Astrocyte of the spinal cord (primary cell): ENCODE measurements at places on chromosomes 13 and 19.

- no peak for DNase-seq
Measured at GRCh38 chr13:112760435-112760834, 70.6 kb downstream of the ATP11A start.

DNA sequence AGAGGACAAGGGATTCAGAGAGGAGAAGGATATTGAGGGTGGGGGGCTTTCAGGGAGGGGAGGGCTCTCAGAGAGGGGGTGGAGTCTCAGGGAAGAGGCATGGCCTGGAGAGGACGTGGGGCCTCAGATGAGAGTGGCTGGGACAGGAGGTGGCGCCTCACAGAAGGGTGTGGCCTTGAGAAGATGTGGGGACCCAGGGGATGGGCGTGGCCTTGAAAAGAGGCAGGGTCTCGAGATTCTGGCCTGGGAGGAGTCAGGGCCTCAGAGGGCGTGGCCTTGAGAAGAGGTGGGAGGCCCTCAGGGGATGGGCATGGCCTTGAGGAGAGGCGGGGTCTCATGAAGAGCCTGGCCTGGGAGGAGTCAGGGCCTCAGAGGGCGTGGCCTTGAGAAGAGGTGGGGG lies 23.7 kb upstream of the TNFSF14 start:
- DNase-seq, result no peak

GRCh38 chr19:2519482-2519881 lies 43.6 kb downstream of the GADD45B start:
- no peak for DNase-seq

- no peak for DNase-seq
Measured at GRCh38 chr19:52923778-52924593, 758 bp upstream of the ZNF888 start.

DNA sequence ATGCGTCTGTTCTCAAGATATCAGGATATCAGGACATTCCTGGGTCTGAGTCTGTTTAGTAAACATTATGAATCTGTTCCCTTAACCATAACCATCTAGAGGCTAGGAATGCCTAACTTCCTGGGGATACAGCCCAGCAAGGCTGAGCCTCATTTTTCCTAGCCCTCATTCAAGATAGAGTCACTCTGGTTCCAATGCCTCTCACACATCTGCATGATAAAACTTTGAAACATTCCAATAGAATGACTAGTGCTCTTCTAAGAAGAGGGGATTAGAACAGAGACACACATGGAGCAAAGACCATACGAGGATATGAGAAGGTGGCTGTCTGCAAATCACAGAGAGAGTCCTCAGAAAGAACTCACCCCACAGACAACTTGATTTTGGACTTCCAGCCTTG lies 20.6 kb upstream of the CABP5 start:
- no peak for DNase-seq

DNA sequence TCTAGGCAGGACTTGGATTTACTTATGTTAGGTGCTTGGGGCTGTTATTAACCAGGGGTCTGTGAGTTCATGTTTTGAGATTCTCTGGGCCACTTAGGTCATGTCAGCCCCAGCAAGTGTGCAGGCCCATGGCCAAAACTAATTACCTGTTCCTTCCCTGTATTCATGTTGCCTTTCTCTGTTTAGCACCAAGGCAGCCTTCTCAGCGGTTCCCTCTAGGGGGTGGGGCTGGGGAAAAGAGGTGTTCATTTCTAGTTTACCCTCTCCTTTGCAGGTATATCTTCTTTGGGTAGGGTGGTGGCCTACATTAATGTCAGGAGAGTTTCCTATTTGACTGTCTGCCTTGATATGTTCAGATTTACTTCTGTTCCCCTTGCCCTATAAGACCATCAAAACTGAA lies 61.7 kb downstream of the PDS5B start:
- DNase-seq, result no peak

DNA sequence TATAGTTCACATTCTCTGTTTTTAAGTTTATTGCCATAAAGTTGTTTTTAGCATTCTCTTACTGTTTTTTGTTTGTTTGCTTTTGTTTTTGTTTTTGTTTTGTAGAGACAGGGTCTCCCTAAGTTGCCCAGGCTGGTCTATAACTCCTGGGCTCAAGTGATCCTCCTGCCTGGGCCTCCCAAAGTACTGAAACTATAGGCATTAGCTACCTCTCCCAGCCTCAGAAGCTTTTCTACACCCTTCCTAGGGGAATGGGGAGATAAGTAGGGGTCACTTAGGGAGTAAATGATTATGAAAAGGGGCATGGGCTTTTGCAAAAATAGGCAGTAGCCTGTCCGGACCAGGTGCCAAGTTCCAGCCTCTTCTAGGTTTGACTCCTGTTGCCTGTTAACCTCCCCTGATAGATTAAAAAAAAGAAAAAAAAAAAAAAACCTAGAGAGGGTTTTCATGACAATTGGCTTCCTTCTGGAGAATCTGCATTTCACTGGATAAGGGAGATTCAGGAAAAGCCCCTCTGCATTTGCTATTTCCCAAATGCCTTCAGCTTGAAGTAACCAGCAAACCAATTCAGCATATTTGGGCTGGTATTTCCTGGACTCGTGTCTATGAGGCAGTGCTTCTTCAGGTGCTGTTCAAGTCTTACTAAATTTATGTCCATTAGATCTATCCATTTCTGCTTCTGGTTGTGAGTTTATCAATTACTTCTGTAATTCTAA lies 216.8 kb downstream of the TM9SF2 start:
- DNase-seq, result no peak

GRCh38 chr19:55014714-55015113 lies 23.4 kb downstream of the GP6 start:
- no peak for DNase-seq

GRCh38 chr13:106835477-106835876 lies 267.5 kb upstream of the ARGLU1 start:
- no peak for DNase-seq

DNA sequence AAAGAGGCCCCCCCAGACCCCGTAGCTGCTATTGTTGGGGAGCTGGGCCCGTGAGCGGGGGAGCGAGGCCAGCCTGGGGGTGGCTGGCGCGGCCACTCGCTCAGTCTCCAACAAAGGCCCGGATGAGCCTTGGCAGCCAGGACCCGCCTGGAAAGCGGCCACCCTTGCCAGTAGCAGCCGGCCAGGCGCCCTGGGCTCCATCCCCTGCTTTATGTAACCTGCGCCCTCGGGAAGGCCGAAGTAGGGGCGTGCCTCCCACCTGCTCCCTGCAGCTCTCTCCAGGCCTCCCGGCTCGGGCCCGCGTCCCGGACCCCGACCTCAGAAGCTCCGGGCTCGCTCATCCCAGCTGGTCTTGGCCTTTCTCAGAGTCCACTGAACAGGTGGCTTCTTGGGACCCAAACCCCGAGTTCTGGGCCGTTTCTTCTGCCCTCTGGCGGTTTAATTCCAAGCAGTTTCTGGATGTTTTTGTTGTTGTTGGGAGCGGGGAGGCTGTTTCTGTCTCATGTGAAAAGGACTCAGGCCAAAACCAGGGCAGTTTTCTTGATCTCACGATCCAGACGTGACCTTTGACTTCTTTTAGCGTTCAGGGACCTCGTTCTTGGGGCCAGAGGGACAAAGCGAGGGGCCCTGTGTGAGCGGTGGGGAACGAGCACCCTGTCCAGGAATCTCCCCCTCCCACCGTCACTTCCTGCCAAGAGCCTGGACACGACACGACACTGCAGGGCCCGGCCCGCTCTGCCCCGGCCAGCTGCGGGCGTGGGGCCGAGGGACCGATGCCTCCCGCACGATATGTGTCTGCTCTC lies 1.2 kb downstream of the CDC34 start:
- peak; percentile 59 for DNase-seq

GRCh38 chr13:31234729-31235128 lies 35.0 kb downstream of the B3GLCT start:
- DNase-seq, result no peak

- DNase-seq, result peak; percentile 7
Measured at GRCh38 chr13:84352946-84353345, 470.7 kb upstream of the SLITRK1 start.

DNA sequence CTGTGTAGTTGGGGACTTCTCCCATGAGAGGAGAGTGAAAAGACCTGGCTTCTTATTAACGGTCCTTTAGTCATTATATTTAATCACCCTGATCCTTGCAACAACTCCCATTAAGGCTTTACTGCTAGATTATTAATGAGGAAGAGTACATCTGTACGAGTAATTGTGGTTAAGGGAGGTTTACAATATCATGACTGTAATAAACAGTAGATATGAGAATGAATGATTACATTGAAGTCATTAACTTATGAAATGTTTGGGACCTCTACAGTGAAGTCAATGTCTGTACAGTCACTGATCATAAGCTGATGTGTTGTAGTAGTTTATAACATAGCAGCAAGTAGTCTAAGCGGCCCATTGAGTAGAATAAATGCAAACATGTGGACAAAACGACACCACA lies 24.7 kb downstream of the FGF9 start:
- DNase-seq, result no peak

DNA sequence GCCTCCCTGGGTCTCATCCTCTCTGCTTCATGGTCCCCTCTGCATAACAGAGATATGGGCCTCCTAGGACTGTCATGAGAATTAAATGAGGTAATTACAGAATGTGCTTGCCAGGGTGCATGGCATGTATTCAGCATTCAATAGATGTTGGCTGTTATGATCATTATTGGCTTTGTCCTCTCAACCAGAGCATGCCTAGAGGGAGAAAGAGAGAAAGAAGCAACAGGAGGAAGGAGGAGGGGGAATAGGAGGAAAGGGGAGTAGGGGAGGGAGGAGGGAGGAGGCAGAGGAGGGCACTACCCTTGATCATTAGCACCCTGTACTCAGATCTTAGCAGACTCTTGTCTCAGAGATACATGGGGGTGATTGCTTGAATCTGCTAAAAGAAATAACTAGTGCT lies 41.0 kb upstream of the SIAH3 start:
- no peak for DNase-seq

- DNase-seq, result no peak
Measured at GRCh38 chr13:74229242-74229641, 95.0 kb upstream of the KLF12 start.

DNA sequence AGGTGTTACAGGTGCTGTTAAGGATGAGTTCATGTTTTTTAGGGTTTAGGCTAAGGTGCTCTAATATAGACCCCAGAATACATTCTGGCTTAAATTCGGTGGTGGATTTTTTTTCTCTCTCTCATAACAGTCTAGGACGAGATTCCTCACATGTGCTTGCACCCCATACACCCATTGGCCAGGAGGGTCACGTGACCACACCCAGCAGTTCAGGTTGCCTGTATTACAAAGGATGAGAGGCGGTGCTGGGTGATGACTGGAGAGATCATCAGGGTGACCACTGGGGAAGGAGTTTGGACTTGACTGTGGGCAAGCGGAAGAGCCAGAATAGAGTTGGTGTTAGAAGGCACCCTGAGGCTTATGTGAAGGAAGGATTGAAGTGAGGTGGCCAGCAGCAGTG lies 27.7 kb downstream of the PPP2R1A start:
- DNase-seq, result no peak

- no peak for DNase-seq
Measured at GRCh38 chr13:99297331-99297730, 9.9 kb downstream of the GPR183 start.

- DNase-seq, result no peak
Measured at GRCh38 chr13:97935071-97935470, 18.4 kb upstream of the IPO5 start.

GRCh38 chr13:36329361-36329760 lies 16.8 kb downstream of the SPART start:
- DNase-seq, result no peak

- no peak for DNase-seq
Measured at GRCh38 chr19:38735257-38735686, 9.0 kb downstream of the CAPN12 start.

- DNase-seq, result no peak
Measured at GRCh38 chr13:70905035-70905434, 796.8 kb upstream of the KLHL1 start.

GRCh38 chr19:51246164-51246552 lies 4.7 kb upstream of the SIGLECL1 start:
- no peak for DNase-seq

DNA sequence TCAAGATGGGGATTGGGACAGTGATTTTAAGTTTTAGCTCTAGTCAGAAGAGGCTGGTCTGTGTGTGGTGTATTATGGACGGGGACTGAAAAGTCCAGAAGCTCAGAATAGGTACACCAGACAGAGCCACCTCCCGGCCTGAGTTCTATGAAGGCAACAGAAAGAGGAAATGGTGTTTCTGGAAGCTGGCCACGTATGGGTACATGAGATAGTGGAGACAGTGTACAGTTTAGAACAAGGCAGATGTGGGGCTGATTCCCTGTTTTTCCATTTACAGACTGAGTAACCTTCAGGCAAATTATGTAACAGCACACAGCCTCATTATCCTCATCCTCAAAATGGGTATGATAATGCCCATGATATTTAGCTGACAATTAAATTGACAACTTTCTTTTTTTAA lies 1.3 kb downstream of the ZNF175 start:
- DNase-seq, result no peak

DNA sequence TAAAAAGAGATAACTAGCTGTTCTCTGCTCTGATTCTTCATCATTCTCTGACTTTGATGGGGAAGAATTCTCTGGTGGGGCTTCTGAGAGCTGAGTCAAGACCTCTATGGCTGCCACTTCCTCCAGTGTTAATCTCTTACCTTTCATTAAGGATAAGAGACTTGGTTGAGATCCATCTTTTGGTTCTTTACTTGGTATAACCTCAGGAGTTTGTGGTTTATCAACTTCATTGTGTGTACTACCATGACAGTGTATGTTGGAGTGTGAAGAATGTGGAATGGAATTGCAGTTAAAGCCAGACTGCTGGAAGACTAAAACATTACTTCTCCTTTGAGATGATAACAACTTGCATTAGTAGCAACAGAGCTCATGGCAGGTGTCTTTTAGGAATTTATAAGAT lies 222.0 kb downstream of the SLITRK5 start:
- DNase-seq, result no peak

- DNase-seq, result no peak
Measured at GRCh38 chr13:103517066-103517767, 451.0 kb upstream of the SLC10A2 start.

DNA sequence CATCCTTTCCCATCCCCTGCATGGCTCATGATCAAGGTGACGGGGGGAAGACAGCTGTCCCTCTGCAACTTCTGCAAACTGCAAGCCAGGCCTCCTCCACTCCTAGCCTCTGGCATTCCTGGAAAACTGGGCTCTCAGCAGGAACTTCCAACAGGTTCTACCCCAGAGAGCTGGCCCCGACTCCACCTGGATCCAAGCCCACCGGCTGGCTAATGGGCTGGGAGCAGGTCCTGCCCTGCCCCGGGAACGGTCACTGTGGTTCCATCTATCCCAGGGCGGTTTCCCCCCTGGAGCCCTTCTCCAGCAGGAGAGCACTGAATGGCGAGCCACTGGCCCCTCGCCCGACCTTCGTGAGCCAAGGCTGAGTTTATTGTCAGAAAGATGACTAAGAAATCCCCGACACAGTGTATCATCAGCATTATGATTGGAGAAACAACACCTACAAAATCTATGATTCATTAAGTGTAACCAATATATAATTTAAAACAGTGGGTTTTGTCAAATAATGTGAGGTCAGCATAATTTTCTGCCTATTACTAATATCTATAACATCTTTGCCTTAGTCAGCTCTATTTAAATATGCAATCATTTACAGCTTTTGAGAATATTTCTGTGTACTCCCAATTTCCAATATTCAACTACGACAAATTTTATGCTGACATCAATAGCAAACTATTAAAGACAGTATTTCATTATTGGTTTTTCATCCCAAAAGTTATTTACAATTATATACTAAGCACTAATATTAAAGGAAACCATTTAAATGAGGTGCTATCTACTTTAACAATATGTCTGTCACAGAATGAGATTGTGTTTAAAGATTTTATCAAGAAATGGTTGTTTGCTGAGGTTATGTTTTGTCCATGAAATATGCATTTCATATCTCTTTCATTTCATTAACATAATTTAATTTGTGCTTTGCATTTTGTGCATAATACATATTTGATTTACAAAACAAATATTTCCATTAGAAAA lies 133.0 kb downstream of the URI1 start:
- DNase-seq, result no peak
